ENCODE measurements at places on chromosomes 5 and 9.

- DNase-seq: peak; percentile 27
Measured at GRCh38 chr5:124401476-124402143, 344.8 kb downstream of the ZNF608 start.

- no peak for DNase-seq
Measured at GRCh38 chr5:7668161-7668560, 182.8 kb downstream of the CFAP90 start.

DNA sequence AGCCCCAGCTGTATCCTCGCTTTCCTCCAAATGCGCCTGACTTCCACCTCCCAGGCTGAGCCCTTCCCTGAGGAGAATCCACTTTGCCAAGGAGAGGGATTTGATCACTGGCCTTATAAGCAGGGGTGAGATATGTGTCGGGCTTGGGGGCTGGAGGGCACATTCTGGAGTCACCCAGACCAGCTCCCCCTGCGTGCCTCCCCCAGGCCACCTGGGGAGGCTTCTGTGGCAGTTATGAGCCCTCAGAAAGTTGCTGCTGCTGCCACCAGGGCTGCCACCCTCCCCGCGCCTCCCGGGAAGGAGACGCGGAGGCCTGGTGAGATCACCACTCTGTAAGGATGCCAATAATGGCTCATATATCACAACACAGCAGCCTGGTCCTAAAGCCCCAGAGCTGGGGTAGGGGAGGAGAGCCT, 211.5 kb downstream of the PAPPA start:
- no peak for DNase-seq

DNA sequence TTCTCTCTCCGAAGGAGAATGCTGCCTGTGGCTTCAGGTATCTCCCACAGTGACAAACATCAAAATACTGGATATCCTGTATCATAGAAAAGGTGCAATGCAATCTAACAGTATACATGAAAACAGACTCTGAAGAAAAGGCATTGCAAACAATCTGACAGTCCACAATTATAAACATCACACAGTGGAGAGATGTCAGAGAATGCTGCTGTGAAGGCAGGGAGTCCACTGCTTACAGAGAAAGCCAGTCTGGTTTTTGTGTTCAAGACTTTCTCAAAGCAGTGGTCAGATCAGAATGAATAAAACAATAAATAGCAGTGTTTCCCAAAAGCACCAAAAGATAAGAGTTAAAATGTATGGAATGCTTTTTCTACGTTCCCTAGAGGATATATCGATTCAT, 28.7 kb downstream of the TTC23L start:
- DNase-seq: no peak

DNA sequence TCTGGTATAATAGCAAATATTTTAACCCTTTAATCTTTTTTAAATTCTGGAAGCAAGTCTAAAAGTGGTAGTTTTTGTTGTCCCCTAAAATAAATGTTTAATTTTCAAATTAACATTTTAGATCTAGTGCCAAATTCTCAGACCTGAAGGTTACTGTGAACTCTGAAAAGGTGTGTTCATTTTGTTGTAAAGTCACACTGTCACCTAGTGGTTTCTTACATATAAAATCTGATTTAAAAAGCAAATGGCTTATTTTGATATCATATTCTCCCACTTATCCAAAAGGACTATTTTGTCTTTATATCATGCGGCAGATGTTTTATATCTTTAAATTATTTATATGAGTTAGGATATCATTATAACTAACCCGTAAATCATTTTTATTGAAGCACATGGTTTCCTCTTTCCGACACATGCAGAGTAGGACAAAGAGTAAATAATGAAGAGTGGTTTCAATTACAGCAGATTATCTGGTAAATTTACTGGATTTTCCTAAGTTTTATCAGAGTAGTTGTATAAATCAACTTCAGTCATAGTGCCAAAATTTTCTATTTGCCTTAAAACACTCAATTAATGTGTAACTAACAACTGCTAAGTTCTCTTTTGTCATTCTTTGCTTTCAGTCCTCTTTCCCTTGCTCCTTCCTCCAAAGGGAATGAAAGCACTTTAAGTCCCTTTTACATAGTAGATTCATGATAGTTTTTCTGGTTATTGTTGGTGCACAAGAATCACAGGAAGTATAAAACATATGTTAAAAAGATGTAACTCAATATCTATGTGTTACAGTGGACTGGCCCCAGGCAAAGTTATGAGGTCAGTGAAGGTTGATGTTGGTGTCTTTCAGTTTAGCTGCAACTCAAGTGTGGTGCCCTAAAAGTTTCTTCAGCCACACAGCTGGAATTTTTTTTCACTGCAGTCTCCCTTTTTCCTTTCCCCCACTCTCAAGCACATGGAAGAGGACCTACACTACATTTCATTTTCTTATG, 189.6 kb downstream of the COX7C start:
- DNase-seq: no peak

DNA sequence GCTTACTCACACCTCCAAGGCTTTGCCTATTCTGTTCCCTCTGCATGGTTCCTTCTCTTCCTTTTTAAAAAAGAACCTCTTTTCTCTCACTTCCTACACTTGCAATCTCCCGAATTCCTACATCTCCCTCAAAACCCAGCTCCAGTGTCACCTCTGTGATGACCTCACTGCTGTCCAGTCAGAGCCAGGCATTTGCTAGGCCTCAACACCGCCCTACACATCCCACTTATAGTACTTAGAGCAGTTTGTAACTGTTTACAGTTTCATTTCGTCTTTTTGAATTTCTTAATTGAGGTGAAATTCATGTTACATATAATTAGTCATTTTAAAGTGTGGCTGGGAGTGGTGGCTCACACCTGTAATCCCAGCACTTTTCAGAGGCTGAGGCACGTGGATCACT, 30.8 kb downstream of the CD14 start:
- DNase-seq: no peak

- DNase-seq: no peak
Measured at GRCh38 chr5:71482132-71482531, 26.7 kb downstream of the BDP1 start.

GRCh38 chr5:45696206-45696836, at the start of gene HCN1:
Gene HCN1 (minus strand): TSS chr5:45696380.
- DNase-seq: no peak

DNA sequence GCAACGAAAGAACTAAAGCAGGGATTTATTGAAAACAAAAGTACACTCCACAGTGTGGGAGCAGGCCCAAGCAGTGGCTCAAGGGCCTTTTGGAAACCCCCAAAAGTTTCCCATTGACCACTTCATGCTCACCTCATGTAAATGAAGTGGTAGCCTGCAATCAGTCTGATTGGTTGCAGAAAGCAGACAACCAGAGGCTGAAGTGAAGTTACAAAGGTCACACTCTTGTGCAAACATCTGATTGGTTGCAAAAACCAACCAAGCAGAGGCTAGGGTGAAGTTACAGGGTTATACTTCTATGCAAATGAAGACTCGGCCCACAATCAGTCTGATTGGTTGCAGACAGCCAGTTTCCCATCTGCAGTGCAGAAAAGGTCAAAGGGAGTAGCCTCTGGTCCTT, 258.0 kb downstream of the YTHDC2 start:
- no peak for DNase-seq

GRCh38 chr9:133394687-133395271, 18.6 kb downstream of the STKLD1 start:
- no peak for DNase-seq

DNA sequence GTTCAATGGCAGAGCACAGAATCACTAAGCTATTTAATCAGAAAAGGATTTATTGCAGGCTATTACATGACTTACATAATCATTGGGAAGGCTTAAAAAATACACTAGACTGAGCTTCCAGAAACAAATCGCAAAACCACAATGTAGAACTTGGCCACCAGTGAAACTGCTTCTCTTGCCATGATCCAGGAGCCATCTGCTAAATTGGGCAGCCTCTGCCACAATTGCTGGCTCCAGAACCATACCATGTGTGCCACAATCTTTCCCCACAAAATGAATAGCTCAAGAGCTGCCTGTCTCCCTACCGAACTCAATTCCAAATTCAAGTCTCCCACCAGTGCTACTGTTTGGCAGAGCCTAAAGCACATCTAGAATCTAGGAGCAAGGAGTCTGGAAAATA, 9.8 kb upstream of the ERAP1 start:
- no peak for DNase-seq

DNA sequence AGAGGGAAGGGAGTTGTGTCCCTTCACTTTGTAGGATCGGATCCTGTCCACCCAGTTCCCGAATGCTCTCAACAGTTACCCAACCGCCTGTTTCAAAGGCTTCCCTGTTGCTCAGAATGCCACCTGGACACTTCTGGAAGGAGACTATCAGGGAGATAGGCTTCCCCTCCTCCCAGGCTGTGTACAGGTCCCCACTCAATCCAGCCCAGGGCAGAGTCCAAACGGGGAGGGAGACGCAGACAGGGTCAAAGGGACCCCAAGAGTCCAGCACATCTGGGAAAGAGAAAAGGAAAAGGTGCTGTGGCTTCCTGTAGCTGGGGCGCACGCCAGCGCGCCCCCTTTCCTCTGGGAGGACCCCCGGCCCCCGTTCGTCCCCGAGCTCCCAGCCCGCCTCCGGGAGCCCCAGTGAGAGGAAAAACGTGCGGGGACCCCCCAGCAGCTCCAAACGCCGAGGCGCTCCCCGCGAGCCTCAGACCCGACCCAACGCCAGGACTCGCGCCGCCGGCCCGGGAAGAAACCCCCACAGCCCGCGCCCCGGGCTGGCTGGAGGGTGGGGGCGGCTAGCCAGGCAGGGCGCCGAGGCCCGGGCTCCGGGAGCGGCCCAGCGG, 640 bp downstream of the SURF4 start:
- no peak for DNase-seq

- no peak for DNase-seq
Measured at GRCh38 chr5:125310749-125311148, 564.3 kb upstream of the ZNF608 start.

- no peak for DNase-seq
Measured at GRCh38 chr5:181181650-181182565, 23.1 kb downstream of the TRIM7 start.

GRCh38 chr5:153562189-153562588, 71.7 kb downstream of the GRIA1 start:
- no peak for DNase-seq

DNA sequence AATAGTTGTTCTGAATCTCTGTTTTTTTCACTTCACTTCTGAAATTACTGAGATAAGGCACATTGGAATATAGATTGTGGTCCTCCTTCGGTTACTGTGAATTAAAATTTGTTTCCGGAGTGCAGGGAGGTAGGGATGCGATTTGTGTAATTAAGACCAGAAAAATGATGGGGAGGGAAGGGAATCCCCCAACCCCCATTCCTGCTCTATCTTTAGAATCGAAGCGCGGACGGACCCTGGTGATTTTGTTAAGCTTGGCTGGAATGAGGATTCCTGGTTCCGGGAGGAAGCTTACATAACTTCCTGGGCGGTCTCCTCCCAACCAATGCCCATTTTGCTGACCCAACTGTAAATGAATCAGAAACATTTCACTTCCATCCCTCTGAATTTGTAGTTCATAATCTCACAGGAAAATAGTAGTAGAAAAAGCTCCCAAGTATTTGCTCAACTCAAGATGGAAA, 220.1 kb upstream of the MSX2 start:
- DNase-seq: no peak

DNA sequence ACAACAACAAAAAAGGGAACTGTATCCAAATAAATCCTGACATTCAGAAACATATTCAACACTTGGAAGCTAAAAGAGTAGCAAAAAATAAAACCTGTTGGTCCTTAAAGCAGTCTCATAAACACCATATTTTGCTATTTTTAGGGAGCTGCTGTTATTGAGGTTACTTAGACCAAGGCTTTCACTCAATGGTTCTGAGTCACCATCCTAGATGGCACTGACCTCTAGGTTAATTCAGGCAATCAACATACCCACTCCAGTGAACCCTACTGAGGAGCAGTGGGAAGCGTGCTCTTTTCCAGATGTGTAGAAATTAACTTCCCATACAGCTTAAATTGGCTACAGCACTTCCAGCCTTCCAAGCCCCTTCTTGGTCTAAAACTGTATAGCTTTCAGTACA, 5.2 kb downstream of the GNAQ start:
- no peak for DNase-seq

GRCh38 chr9:119781886-119782285, 412.7 kb upstream of the BRINP1 start:
- DNase-seq: no peak

- no peak for DNase-seq
Measured at GRCh38 chr9:136792321-136793085, 1.4 kb downstream of the TMEM141 start.

GRCh38 chr5:110909950-110910349, 161.6 kb upstream of the TSLP start:
- no peak for DNase-seq

- no peak for DNase-seq
Measured at GRCh38 chr9:27227192-27227591, 69.8 kb downstream of the EQTN start.

DNA sequence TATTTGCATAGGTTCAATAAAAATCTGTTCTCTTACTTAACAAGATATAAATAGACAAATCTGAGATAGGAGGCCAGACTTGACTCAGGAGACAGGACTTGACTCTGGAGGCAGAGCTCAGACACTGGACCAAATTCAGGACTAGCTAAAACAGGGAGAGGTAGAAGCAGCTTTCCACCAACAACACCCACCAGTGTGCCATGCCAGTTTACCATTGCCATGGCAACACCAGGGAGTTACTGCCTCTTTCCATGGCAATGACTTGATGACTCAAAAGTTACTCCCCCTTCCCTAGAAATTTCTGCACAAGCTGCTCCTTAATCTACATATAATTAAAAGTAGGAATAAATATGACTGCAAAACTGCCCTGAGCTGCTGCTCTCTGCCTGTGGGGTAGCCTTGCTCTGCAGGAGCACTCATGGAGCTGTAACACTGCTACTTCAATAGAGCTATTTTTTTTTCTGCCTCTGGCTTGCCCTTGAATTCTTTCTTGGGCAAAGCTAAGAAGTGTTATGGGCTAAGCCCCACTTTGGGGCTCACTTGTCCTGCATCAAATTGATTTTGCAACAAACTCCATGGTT, 473.0 kb downstream of the PLK2 start:
- DNase-seq: no peak

DNA sequence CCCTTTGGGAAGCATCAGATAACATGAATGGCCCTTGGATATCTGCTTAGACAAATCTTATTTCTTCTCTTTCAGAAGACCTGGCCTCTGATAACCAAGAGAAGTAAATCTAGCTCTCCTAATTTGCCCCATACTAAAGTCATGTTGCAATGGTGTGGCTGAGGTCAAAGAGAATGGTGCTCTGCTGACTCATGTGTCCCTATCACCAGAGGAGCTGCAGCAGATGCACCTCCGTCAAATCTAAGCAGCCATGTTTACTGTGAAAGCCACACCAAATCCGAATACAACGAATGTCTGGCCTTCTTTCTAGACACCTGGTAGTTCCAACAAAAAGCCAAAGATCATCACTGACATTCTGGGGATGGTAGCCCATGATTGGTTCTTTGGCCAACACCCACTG, 23.2 kb downstream of the RETREG1 start:
- DNase-seq: no peak

GRCh38 chr9:17462869-17463464, 115.9 kb upstream of the SH3GL2 start:
- DNase-seq: no peak

GRCh38 chr9:61674465-61674864, 484.6 kb downstream of the SPATA31A7 start:
- no peak for DNase-seq

GRCh38 chr5:143314099-143314498, 89.4 kb downstream of the NR3C1 start:
- DNase-seq: no peak

GRCh38 chr9:113635586-113635985, 172.1 kb downstream of the RGS3 start:
- DNase-seq: no peak

- DNase-seq: no peak
Measured at GRCh38 chr9:115941561-115942315, 211.9 kb upstream of the PAPPA start.

GRCh38 chr9:135919318-135919890, 12.1 kb upstream of the CAMSAP1 start:
- DNase-seq: no peak
